ENCODE measurements at places on chromosomes 12 and 14.
A peak's percentile ranks its signal among the peaks of the same experiment; 100 is the strongest.

DNA sequence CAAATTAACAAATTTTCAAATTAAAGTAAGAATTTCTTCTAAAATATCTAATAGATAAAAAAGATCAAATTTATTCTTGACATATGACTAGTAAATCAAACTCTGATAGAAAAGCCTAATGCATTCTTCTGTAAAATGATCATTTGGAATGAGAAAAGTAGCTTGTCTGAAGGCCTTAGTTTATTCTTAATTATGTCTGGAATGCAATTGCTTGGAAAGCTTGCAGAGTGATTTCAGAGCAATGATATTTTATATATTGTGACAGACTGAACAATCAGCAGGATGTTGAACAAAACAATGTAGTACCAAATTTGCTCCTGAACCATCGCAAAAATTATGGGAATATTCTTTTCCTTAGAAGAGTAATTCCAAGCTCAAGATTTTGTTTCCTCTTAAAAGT lies 789.6 kb upstream of the NOVA1 start:
- DNase-seq, result no peak

DNA sequence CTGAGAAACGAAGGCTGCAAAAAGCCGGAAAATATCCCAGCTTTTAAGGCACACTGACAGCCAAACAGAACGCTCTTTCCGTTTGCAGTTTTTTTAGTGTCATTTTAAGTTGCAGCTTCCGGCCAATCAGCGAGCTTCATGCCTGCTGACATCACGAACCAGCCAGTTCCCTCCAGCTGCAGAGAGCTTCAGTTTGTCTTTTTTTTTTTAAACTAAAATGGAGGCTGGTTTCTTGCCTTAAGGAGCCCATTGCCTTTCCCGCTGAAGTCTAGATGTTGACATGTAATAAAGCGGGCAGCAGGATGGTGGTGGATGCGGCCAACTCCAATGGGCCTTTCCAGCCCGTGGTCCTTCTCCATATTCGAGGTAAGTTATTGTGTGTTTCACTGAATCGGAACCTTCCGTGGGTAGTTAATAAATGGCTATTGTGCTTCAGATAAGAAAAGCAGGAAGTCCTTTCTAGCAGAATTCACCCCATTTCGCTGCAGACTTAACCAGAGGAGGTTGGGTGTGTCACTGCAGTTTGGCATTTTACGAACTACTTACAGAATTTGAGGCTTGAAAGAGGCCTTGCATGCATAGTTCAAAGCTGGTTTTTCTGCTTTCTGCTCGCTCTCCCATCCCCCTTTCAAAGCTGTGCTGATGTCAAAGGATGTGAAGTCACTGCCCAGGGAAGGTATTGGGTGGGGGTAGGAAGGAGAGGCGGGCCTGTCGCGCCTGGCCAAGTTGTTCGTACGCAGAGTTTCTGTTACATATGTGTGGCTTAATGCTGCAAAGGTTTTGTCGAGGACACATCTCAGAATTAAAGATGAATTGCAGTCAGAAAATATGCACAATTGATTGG lies 48.4 kb downstream of the PPP2R5C start:
- peak; percentile 84 for DNase-seq

- DNase-seq, result no peak
Measured at GRCh38 chr14:64049616-64050381, 197.0 kb downstream of the SYNE2 start.

DNA sequence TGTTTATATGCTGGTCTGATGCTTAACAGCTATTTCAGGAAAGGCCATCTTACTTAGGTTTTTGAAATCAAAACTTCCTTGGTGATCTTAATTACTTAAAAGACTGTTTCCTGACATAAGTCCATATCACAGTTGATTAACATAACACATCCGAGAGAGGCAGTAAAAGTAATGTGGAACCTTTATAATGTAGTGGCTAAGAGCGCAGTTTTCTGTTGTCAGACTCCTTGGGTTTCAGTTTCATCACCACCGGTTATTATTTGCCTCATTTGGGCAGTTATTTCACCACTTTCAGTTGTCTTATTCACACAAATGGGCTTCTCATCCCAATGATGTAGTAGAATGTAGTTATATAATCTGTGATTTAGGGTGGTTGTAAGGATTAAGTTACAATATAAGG lies 30.9 kb downstream of the TBC1D15 start:
- DNase-seq, result no peak

DNA sequence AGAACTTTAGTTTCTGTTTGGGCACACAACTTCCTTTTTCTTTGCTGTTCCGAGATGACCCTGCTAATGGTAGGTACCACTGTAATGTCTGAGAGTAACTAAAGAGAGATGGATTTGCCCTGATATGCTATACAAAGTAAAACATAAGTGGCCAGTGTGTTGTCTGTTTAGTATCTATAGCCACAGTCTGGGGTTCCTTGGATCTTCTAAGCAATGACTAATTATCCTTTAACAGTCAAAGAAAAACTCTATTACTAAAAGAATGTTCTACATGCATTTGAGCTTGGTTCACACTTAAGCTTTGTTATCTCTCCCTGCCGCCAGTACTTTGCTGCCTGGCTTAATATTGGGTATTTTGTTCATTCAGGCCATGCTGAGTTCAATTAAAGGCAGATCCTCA lies 1051.9 kb upstream of the FLRT2 start:
- DNase-seq, result no peak

- DNase-seq, result no peak
Measured at GRCh38 chr12:28453686-28454085, 263.4 kb downstream of the CCDC91 start.

DNA sequence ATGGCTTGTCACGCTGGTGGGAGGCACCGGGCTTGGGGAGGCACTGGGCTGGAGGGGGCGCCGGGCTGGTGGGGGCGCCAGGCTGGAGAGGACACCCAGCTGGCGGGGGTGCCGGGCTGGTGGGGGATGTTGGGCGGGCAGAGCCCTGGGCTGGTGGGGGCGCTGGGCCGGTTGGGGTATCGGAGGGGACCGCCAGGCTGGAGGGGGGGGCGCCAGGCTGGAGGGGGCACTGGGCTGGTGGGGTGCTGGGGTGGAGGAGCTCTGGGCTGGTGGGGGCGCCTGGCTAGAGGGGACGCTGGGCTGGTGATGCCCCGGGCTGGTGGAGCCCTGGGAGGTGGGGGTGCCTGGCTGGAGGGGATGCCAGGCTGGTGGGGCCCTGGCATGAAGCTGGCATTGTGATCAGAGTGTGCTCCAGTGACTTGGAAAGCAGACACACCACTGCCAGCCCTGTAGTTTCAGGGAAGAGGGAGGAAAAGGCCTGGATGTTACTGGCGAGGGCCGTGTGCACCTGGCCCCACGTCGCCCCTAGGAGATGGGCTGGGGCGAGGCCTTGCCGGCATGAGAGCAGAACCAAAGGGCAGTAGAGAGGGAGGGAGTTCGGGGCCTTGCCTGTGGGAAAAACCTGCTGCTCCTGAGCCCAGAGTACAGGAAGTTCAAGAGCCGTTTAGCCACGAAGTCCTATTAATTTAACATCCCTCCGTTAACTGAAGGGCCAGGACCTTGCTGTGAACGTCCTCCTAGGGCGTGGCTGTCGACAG lies 13.1 kb downstream of the TEDC1 start:
- DNase-seq, result no peak

- DNase-seq, result no peak
Measured at GRCh38 chr12:112182499-112182898, 57.1 kb downstream of the TRAFD1 start.

- no peak for DNase-seq
Measured at GRCh38 chr12:47082283-47082682, 2.5 kb upstream of the AMIGO2 start.

Measured in T follicular helper cell (primary cell).